Activated CD4-positive, CD25-positive, alpha-beta regulatory T cell treated with anti-CD3 and anti-CD28 coated beads, Interleukin-2, amount 50 U/mL, for 24 hours (primary cell): ENCODE measurements at places on chromosomes 7 and 10.
A peak's percentile ranks its signal among the peaks of the same experiment; 100 is the strongest.

DNA sequence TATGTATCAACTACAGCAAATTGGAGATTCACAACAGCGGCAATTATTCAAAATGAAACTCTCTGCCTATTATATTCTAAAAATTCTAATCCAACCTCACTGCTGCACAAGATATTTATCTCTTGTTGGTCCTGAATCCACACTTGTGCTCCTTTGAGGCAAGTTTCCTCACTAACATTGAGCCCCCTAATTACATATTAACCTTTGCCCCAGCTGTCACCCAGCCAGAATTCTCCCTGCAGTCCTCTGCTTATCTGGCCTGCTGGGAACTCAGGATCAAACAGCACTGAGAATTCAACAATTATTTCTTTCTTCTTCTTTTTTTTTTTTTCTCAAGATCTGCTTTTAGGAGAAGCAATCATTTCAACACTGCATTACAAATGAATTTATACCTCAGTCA is 21.5 kb upstream of the PLAC9 start:
- ATAC-seq = no peak

- no peak for ATAC-seq
These were observed 571.6 kb downstream of the SH2D4B start for GRCh38 chr10:81109200-81109752.

- ATAC-seq = no peak
These were observed 11.0 kb upstream of the PILRB start for GRCh38 chr7:100346921-100347320.

GRCh38 chr10:75403939-75404814 is 2.6 kb upstream of the ZNF503 start:
- ATAC-seq = no peak

- no peak for ATAC-seq
These were observed 74.4 kb downstream of the NHLRC2 start for GRCh38 chr10:113928830-113929229.

DNA sequence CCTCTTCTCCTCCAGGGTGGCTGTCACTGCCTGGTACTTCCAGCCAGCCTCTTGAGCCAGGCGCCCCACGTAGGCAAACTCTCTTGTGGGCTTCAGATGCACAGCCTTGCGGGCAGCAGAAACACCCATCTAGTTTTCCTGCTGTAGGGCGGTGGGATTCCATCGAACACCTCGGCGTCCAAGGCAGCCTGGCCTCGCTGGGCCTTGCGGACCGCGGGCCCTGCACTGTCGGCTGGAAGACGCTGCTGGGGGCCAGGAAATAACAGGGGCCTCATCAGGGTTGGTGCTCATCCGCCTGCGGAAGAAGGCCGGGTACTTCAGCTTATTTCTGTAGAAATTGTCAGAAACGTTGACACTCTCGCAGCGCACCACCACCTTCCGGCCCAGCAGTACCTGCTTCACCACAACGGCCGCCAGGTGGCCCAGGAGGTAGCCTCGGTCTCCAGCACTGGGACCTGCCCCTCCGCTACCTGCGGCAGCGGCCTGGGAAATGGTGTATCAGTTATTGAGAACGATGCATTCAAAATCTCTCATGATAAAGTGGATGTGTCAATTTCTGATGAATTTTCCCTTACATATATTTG is 61.1 kb downstream of the WDFY4 start:
- ATAC-seq = no peak

DNA sequence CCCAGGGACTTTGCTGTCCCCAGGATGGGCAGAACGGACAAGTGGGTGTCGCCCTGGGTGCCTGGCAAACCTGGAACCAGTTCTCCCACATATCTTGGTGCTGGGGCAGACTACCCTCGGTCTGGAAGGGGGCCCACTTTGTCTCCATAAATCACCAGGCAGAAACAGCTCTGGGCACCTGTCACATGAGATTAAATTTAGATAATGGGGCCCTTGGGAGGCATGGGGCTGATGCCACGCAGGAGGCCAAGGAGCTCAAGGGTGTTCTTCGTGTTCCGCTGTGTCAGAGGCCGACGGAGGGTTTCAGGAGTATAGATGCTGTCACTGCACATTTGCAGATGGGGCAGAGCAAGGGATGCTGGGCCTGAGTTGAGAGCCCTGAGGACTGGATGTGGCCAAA is 72.7 kb downstream of the TMEM130 start:
- no peak for ATAC-seq

- peak; percentile 33 for ATAC-seq
These were observed at the start of gene MACC1 for GRCh38 chr7:20217193-20217948. TSS of gene MACC1 (minus strand) at chr7:20217384. CDS start at chr7:20161862, 55,522 bp downstream.

GRCh38 chr10:30509508-30509907 is 75.5 kb downstream of the MAP3K8 start:
- ATAC-seq = no peak

DNA sequence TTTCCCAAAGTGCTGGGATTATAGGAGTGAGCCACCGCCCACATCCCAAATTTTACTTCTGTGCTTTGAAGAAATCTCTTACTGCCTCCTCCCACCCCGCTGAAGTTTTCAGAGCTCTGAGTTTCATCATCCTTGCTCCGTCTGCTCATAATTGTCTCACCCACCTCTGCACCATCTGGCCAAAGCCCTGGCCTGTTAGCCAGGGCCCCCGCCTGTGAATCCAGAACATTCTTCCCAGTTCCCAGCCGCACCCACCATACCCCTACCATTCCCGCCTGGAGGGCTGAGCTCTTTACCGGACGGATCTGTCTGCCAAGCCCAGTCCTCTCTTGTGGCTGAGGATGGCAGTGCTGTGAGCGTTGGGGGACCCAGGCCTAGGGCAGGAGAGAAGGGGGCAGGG is 14.5 kb downstream of the SSC4D start:
- ATAC-seq = no peak

GRCh38 chr7:38731215-38731614 is 100.0 kb upstream of the AMPH start:
- peak; percentile 13 for ATAC-seq

DNA sequence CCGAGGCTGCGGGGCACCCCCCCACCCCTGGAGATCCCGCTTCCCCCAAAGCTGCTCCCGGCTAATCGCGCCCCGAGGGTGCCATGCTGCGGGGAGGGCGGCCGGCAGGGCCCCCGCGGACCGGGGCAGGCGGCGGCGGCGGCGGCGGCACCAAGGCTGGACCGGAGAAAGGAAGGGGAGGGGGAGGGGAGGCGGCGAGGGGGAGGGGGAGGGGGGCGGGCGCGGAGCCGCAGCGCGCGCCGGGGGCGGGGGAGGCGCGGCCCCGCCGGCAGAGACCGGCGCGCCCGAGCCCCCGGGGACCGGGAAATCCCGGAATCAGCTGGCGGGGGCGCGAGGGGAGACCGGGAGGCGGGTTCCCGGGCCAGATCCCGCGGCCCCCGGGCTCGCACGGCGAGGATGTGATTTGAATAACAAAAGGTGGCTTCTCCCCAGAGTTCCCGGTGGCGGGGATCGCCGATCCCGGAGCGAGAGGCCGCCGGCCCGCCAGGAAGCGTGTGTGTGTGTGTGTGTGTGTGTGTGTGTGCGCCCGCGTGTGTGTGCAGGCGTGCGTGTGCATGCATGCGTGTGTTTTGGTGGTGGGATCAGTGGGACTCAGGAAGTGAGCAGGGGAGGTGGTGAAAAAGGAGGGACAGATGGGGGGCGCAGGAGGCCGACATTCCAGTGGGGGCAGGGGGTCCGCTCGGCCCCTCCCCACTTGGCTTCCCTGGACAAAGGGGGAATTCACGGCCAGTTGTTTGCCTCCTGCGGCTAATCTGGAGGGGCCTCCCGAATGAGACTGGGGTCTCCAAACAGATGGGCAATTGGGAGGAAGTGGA is 99.5 kb downstream of the HIP1 start:
- ATAC-seq = no peak
